Bladder microvascular endothelial cell (primary cell): ENCODE measurements at places on chromosomes 2 and 18. TPM values are rescaled to one million over a fixed set of nuclear protein-coding genes. Genes with fewer than 3 reads are reported as not detected.

ZNF804A gene
- under 0.01 and 0.16 TPM in 2 replicates for total RNA-seq

DES gene
- total RNA-seq: not detected in 2 replicates

PIEZO2 gene
- 0.49 and 270 TPM in 2 replicates for total RNA-seq

POTEC gene
- total RNA-seq: not detected in 2 replicates

CPO gene
- total RNA-seq: 0.19 TPM in 1 of 2 replicates, not detected in the other

NFATC1 gene
- total RNA-seq: 4.2 and 12.9 TPM in 2 replicates

RNF152 gene
- 22.8 and 123 TPM in 2 replicates for total RNA-seq

CHRND gene
- total RNA-seq: not detected in 2 replicates
